Left lobe of liver (tissue), 2 donors: ENCODE measurements at places on chromosomes 2 and 18. TPM values are rescaled to one million over a fixed set of nuclear protein-coding genes. Genes with fewer than 3 reads are reported as not detected.
A peak's percentile ranks its signal among the peaks of the same experiment; 100 is the strongest.

- DNase-seq = no peak
Observed at GRCh38 chr2:101998556-101998895, 6.8 kb downstream of the IL1R2 start.

GRCh38 chr2:210086930-210087329, 84.3 kb downstream of the KANSL1L start:
- DNase-seq = no peak

GRCh38 chr2:233221378-233222063, 30.0 kb upstream of the ATG16L1 start:
- no peak for DNase-seq

GRCh38 chr2:240405133-240405532, 30.3 kb upstream of the GPC1 start:
- peak; percentile 30 for DNase-seq

GRCh38 chr2:24892928-24893327, 27.1 kb downstream of the ADCY3 start:
- no peak for DNase-seq

GRCh38 chr2:183505911-183506310, 381.7 kb downstream of the NUP35 start:
- no peak for DNase-seq

GRCh38 chr2:140178234-140178633, 1398.0 kb upstream of the NXPH2 start:
- DNase-seq = no peak

DNA sequence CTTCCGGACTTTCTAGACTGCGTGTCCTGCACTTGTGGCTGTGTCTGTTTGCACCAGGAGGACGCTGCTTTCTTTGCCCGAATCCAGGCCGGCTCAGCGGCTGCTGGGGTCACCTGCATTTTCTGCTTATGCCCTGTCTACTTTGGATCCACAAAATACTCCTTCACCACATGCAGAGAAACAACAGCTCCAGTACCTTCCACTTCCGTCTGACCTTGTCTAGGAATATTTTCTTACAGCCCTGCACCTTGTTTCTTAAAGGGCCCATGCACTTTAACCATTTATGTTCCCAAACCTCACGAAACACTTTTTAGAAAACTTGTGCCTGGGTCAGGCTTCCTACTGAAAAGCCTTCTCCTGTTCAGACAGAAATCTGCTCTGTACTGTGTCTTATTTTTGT, 129.4 kb upstream of the NCK2 start:
- DNase-seq = no peak

DNA sequence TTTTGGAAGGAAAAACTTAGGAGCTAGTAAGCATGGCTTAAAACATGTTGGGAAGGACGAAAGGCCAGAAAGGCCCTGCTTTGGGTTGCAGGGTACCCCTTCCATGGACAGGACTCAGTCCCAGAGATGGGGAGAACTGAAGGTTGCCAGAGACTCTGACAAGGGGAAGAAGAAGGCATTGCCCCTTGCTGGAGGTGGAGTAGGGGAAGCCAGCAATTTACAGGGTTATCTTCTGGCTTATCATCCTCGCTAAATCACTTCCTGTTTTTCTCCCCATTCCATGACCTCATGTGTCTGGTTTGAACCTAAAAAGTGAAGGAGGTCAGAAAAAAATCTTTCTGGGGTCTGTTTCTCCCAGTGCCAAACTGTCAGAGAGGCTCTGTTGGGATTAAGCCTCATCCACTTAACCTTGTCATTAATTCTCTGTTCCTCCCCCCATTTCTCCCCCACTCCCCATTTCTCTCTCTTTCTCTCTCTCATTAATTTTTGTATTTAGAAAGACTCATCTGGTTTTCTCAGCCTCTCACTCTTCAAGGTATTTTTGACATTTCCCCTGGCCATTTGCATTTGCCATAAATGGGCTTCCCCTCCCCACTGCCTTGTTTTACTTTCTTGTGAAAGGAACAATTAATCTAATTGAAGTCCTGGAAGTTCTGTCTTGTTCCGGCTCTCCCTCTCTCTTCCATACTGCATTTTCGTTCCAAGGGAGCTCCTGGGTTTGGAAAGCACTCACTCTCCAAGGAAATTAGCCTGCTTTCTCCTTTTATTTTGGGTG, 17.4 kb downstream of the NRP2 start:
- no peak for DNase-seq

DNA sequence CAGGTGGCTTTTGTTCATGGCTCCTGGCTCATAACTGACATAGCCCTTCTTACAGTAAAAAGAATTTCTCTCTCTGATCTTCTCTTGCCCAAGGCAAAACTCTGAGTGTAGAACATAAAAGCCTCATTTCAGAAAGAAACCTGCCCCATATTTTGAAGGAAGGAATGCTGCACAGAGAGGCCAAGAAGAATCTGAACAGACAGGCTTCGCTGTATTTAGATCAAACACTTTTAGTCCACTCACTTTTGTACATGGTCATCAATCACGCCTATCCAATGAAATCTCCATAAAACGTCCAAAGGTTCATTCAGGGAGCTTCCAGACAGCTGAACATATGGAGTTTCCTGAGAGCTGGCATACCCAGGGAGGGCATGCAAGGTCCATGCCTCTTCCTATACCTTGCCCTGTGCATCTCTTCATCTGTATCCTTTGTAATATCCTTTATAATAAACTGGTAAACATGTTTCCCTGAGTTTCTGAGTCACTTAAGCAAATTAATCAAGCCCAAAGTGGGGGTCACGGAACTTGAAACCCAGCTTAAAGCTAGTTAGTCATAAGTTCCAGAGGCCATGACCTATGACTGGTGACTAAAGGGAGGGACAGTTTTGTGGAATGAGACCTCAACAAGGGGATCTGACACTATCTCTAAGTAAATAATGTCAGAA, 62.5 kb upstream of the TMEM247 start:
- no peak for DNase-seq

The NEU4 gene
- 109 TPM for total RNA-seq

The B4GALT6 gene
- 2.7 TPM for total RNA-seq

The CCDC68 gene
- 4.6 TPM for total RNA-seq

The IGFBP2 gene
- total RNA-seq = 404 TPM

The OTOF gene
- 0.05 TPM for total RNA-seq

The SCG2 gene
- total RNA-seq = not detected

The CD28 gene
- 1.5 TPM for total RNA-seq
